Stimulated activated CD4-positive, alpha-beta T cell treated with anti-CD3 and anti-CD28 coated beads, Interleukin-4, amount 100 ng/mL, for 24 hours (primary cell): ENCODE measurements at places on chromosomes 5 and 9.

DNA sequence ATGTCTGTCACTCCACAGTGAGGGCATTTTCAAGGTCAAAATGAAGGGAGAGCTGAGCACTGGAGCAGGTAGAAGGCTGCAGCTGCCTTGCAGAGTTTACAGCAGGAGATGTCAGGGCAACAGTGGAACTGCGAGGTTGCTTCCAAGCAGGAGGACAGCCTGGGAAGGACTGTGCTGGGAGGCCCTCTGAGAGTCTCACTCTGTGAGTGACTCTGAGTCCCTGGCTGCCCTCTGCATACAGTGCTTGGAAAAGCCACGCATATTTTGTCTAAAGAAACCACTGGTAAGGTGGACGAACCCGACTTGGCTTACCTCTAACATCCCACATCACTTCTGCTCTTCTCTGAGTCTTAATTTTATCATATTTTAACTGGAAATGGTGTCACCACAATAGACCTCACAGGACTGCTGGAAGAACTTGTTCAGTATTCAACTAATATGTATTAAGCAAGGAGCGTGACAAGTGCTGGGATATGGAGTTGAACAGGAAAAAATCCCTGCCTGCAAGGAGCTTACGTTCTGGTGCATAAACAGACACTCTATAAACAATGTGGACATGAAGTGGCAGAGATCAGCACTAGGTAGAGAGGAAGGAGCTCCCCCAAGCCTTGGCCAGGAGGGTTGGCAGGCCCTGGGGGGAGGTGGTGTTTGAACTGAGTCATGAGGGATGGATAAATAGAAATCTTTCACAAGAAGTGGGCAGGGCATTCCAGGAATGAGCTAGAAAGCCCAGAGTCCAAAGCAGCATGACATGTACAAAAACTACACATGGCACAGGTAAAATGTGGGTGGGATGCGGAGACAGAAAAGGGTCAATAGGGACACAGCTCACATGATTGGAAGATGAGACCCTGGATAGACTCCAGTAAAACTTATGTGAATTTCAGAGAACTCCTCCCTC lies 64.0 kb upstream of the FOXE1 start:
- no peak for DNase-seq

GRCh38 chr5:62608529-62609511 lies 30.2 kb downstream of the LRRC70 start:
- DNase-seq: no peak

DNA sequence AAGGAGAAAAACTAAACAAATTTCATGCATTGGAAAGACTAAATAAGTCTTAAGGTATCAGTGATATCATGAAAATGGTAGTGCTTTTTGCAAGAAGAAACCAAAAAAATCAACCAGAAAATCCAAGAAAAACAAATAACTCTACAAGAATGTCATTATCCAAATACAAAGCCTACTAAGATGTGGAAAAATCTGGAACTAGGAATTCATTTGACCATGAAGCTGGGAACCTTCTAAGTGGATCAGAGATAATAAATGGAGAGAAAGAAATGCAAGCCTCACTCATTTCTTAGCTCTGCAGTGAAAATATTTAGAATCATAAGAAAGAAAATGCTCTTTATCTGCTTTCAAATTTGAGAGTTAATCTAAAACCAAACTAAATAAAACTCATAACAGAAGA lies 51.3 kb downstream of the RASEF start:
- DNase-seq: no peak

DNA sequence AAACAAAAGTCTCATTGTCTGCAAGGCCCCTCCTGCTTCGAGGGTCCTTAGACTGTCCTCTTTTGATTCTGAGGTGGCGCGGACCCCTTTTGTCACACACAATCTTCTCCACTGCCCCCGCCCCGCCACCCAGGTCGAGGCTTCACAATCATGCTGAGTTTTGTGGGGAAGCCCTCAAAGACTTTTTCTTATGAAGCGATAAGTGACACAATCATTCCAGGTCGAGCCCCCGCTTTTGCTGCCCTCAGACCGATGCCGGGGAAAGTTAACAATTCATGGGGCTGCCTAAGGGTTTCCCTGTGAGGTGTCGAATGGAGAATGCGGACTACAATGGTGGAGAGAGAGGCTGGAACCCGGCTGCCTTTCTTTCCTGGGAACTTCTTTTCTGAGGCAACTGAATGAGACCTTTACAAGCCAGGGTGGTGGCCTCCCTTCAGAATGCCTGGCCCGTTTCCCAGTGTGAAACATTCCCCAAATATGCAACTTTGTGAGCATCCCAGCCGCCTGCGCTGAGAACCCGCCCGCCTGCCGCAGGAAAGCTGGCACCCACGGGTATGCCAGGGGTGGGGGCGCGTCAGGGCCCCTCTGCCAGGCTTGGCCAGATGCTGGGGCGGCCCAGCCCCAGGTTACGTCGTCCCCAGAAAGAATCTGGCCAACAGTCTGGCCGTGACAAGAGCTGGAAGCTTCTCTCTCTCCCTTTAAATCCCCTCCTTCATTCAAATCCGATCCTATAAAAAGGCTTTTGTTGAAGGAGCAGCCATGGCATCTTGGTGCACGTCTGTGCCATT lies 71.9 kb downstream of the MAP1B start:
- DNase-seq: no peak

- peak; percentile 35 for DNase-seq
Measured at GRCh38 chr5:147805030-147805454, 22.5 kb upstream of the JAKMIP2 start.

DNA sequence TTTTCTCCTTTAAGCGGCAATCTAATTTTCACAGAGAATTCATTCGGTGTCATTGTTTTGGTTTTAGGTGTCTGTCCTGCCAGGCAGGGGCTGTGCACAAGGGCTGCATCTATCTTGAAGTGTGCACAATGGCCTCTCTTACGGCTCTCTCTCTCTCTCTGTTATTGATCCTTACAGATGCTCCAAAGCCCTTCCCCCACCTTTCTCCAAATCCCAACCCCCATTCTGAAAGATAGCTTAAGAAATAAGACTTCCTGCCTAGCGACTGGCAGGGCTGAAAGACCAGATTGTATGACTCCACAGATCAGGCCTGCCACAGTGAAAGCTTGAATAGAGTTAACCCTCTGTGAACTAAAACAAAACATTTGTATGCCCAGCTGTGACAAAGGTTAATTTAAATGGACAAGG lies 86.5 kb upstream of the NR5A1 start:
- DNase-seq: no peak

GRCh38 chr5:2207109-2207399 lies 324.3 kb upstream of the IRX4 start:
- no peak for DNase-seq
